ENCODE measurements at places on chromosomes 16 and 17. TPM values are rescaled to one million over a fixed set of nuclear protein-coding genes. Genes with fewer than 3 reads are reported as not detected.
A peak's percentile ranks its signal among the peaks of the same experiment; 100 is the strongest.

DNA sequence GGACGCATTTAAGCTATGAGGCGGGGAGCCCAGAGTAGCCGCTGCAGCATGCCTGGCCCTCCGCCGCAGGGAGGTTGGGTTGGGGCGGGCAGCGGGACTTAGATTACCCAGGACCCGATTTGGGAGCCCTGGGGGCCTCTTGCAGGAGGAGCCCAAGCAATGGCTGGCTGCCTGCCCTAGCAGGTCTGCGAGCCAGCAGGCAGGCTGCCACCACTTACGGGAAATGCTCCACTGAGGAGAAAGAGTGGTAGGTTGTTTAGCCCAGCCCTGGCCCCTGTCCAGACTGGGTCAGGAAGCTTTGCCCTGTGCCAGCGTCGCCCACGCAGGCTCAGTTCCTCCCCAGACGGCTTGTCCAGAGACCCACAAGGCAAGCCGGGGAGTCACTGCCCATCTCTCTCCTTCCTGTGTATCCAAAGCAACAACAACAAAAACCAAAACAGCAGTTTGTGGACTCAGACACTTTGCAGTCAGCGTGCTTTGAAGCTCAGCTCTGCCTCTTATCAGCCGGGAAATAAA is 10.3 kb upstream of the TVP23A start:
- no peak overlapping the region for H3K4me3 ChIP-seq
- no peak for DNase-seq
- H3K27ac ChIP-seq: no peak overlapping the region
- H3K36me3 ChIP-seq: no peaks in the 10 kb centered on the region
- no peaks in the 10 kb centered on the region for H3K27me3 ChIP-seq

GRCh38 chr16:89216315-89217137 is 977 bp upstream of the ZNF778 start:
- H3K4me3 ChIP-seq: peak overlapping the region; percentile 80
- peaks cover 7% of the 10 kb centered on the region for H3K4me1 ChIP-seq

DNA sequence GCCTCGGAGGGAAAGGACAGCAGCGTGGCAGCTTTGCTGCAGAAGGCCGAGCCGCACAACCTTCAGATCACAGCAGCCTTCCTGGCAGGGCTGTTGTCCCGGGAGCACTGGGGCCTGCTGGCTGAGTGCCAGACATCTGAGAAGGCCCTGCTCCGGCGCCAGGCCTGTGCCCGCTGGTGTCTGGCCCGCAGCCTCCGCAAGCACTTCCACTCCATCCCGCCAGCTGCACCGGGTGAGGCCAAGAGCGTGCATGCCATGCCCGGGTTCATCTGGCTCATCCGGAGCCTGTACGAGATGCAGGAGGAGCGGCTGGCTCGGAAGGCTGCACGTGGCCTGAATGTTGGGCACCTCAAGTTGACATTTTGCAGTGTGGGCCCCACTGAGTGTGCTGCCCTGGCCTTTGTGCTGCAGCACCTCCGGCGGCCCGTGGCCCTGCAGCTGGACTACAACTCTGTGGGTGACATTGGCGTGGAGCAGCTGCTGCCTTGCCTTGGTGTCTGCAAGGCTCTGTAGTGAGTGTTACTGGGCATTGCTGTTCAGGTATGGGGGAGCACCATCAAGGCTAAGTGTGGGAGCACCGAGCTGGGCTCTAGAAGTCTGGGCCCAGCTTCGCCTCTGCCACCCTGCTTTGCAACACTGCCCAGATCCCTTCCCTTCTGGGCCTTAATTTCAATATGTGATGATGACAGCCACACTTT is 18.6 kb downstream of the NOD2 start:
- no peak overlapping the region for H3K27ac ChIP-seq
- no peaks in the 10 kb centered on the region for H3K27me3 ChIP-seq
- DNase-seq: no peak
- H3K36me3 ChIP-seq: no peaks in the 10 kb centered on the region
- no peak overlapping the region for H3K4me3 ChIP-seq

GRCh38 chr16:67661101-67661761 is 471 bp downstream of the PARD6A start:
- peaks cover 12% of the 10 kb centered on the region for H3K4me1 ChIP-seq
- H3K27me3 ChIP-seq: no peaks in the 10 kb centered on the region
- DNase-seq: no peak
- H3K27ac ChIP-seq: peak overlapping the region; percentile 61

DNA sequence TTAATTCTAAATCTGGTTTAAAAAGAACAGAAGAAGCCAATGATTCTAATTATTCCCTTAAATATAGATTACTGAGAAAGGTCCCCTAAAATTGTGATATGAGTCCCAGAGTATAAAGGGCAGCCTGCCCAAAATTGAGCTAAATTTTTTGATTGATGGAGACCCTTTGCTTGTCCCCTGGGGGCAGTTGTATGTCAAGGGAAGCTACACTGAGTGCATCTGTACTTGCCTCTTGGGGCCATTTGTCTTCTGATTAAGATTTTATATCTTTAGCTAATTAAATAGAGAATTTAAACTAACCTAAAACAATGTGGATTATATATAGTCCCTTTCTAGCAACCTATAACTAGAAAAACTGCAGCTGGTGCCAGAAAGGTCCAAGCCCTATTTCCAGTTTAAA is 12.6 kb downstream of the BLMH start:
- peaks cover 41% of the 10 kb centered on the region for H3K36me3 ChIP-seq
- H3K27me3 ChIP-seq: no peaks in the 10 kb centered on the region
- no peak overlapping the region for H3K4me3 ChIP-seq
- no peaks in the 10 kb centered on the region for H3K4me1 ChIP-seq
- DNase-seq: no peak

DNA sequence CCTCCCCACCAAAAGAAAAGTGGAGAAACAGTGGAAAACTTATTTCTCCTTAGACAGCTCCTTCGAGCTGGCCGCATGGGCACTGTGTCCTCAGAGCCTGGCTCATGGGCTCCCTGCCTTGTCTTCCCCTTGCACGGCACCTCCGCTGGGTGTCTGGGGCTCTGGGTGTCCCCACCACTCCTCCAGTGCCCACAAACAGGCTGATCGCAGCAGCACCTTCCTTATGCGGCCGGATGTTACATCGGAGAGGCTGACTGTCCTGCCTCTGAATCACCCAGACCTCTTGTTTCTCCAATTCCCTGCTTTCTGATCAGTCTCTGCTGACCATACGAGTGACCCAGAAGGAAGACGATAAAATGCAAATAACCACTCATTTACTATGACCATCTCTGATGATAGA is 121.7 kb downstream of the SLC39A11 start:
- no peak overlapping the region for H3K4me3 ChIP-seq
- H3K27ac ChIP-seq: no peak overlapping the region
- no peaks in the 10 kb centered on the region for H3K36me3 ChIP-seq

- no peaks in the 10 kb centered on the region for H3K4me1 ChIP-seq
- H3K27me3 ChIP-seq: no peaks in the 10 kb centered on the region
- DNase-seq: no peak
- no peaks in the 10 kb centered on the region for H3K36me3 ChIP-seq
- H3K4me3 ChIP-seq: no peak overlapping the region
Measured at GRCh38 chr17:73265646-73266640, 4.3 kb upstream of the CPSF4L start.

Gene ZSCAN10
- not detected for total RNA-seq

Gene ZNF423
- 11.1 TPM for total RNA-seq

All from A673 (cell line).